Neural crest cell (in vitro differentiated cells): ENCODE measurements at places on chromosomes 2 and 18. TPM values are rescaled to one million over a fixed set of nuclear protein-coding genes. Genes with fewer than 3 reads are reported as not detected.

GRCh38 chr18:22625406-22625805, 207.7 kb upstream of the CTAGE1 start:
- H3K27me3 ChIP-seq = peaks cover 2% of the 10 kb centered on the region
- no peaks in the 10 kb centered on the region for H3K36me3 ChIP-seq
- H3K27ac ChIP-seq = no peak overlapping the region
- DNase-seq = no peak
- H3K4me3 ChIP-seq = no peak overlapping the region
- no peaks in the 10 kb centered on the region for H3K4me1 ChIP-seq

DNA sequence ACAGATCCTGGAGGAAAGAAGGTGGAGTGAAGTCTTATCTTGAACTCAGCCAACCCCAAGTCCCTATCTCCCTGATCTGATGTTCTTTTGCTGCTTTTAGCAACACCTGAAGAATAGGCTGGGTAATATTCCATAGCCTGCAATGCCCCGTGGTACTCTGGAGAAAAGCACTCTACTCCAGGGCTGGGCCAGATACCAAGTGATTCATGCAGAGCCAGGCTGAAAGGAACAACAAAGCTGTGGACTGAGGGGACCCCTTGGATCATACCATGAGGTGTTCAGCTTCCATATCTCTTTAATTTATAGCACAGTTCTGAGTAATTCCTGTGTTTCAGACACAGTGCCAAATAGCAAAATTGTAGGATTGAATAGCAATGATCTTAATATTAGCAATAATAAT, 130.6 kb downstream of the NXPH2 start:
- DNase-seq = no peak
- no peaks in the 10 kb centered on the region for H3K27me3 ChIP-seq
- H3K4me1 ChIP-seq = no peaks in the 10 kb centered on the region
- H3K27ac ChIP-seq = no peak overlapping the region
- no peak overlapping the region for H3K4me3 ChIP-seq
- H3K36me3 ChIP-seq = no peaks in the 10 kb centered on the region

GRCh38 chr2:118058951-118059350, 29.3 kb upstream of the INSIG2 start:
- H3K27ac ChIP-seq = no peak overlapping the region
- no peaks in the 10 kb centered on the region for H3K27me3 ChIP-seq
- no peak for DNase-seq
- no peaks in the 10 kb centered on the region for H3K36me3 ChIP-seq

Gene CCBE1
- 0.18 and 0.33 TPM in 2 replicates for total RNA-seq

Gene POMC
- 0.39 and 0.54 TPM in 2 replicates for total RNA-seq

GRCh38 chr18:80200171-80200931, 47.0 kb downstream of the PARD6G start:
- no peak overlapping the region for H3K4me3 ChIP-seq
- no peaks in the 10 kb centered on the region for H3K27me3 ChIP-seq
- H3K36me3 ChIP-seq = no peaks in the 10 kb centered on the region
- peaks cover 42% of the 10 kb centered on the region for H3K4me1 ChIP-seq
- H3K27ac ChIP-seq = peak overlapping the region; percentile 10

DNA sequence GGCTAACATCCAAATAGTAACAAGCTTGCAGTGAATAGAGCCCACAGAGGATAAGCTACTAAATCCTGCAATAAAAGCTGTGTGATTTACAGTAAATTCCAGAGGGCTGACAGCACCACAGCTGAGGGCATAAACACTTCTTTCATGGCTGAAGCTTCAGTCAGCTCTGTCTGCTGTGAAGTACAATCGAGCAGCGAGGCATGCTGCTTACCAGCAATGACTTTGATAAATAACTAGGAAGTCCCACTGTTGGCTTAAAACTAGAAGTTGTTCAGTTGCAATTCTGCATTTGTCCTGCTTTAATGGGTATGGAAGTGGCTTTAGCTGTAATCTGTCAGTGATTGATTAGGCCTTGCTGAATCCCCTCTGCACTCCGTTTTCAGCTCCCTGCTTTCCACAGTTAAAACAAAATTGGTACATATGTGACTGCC, 65.2 kb upstream of the FIGN start:
- H3K27me3 ChIP-seq = no peaks in the 10 kb centered on the region
- no peaks in the 10 kb centered on the region for H3K36me3 ChIP-seq
- peaks cover 30% of the 10 kb centered on the region for H3K4me1 ChIP-seq
- H3K27ac ChIP-seq = peak overlapping the region; percentile 53
- peak; percentile 2 for DNase-seq

Gene ALK
- total RNA-seq = 2.0 and 2.1 TPM in 2 replicates

- peaks cover 8% of the 10 kb centered on the region for H3K4me1 ChIP-seq
- no peaks in the 10 kb centered on the region for H3K36me3 ChIP-seq
- no peak overlapping the region for H3K27ac ChIP-seq
Observed at GRCh38 chr2:66875941-66876462, 441.1 kb downstream of the MEIS1 start.

DNA sequence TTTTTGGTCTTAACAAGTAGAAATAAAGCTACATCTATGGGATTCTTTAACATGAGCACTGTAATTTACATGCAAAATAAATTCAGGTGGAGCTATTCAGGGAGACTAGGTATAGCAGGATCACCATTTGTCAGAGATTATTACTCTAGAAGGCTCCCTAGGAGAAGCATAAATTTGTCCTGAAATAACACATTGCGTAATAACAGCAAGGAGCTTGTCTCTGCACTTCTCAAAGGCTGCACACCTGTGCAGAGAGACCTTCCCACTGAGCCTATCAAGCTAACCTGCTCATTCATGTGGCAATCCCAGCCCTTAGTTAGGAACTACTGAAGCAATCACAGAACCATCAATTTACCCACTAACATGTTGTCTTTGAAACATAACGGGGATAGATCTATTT, 437.4 kb upstream of the MC4R start:
- H3K27ac ChIP-seq = no peak overlapping the region
- H3K4me1 ChIP-seq = no peaks in the 10 kb centered on the region
- H3K36me3 ChIP-seq = no peaks in the 10 kb centered on the region
- no peak for DNase-seq
- H3K27me3 ChIP-seq = peaks cover 14% of the 10 kb centered on the region

GRCh38 chr18:61333271-61333745, at the start of gene CDH20:
CDH20 (plus strand) TSS chr18:61333430.
- H3K27me3 ChIP-seq = peaks cover 59% of the 10 kb centered on the region
- H3K27ac ChIP-seq = no peak within 1 kb of the TSS
- peak; percentile 33 for DNase-seq

Gene SIX3
- total RNA-seq = not detected in 2 replicates

GRCh38 chr2:159562248-159562647, 54.1 kb downstream of the BAZ2B start:
- no peaks in the 10 kb centered on the region for H3K27me3 ChIP-seq
- no peak overlapping the region for H3K4me3 ChIP-seq
- peaks cover 11% of the 10 kb centered on the region for H3K36me3 ChIP-seq

DNA sequence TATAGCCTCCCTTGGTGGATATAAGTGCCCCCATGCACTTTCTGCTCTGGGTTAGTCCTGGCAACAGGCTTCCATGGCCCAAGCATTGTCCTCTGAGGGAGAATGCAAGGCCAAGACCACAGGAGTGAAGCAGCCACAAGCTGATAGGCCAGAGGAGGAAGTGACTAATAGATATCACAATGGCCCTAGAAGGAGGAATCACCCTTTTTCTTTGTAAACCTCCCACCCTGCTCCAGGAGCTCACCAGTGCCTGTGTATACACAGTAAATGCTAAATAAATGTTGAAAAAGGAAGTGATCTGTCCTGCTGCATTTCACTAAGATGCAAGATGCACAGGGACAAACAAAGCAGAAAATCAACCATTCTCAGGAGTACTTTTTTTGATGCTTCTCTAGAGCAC, 49.7 kb upstream of the ABCA12 start:
- no peaks in the 10 kb centered on the region for H3K27me3 ChIP-seq

DNA sequence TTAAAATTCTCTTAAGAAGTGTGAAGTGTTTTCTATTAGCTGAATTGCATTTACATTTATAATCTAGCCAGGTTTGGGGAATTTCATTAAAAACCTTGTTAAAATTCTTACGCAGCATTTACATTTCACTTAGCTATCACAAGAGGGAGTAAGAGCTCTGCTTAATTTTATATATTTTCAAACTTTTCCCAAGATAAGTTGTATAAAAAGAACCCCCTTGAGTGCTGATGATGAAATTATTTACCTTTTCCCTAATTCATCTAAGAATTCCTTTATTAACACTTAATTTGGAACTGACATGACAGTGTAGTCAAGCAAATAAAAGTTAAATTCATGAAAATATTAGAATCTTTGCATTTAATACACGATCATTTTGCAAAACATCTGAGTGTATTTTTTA, 54.2 kb upstream of the ZSWIM2 start:
- no peaks in the 10 kb centered on the region for H3K4me1 ChIP-seq
- no peaks in the 10 kb centered on the region for H3K36me3 ChIP-seq
- H3K4me3 ChIP-seq = no peak overlapping the region

- peaks cover 22% of the 10 kb centered on the region for H3K4me1 ChIP-seq
- H3K4me3 ChIP-seq = peak within 1 kb of the TSS; percentile 92
- no peaks in the 10 kb centered on the region for H3K36me3 ChIP-seq
- H3K27me3 ChIP-seq = peaks cover 69% of the 10 kb centered on the region
Observed at GRCh38 chr2:224039080-224039769, at the start of gene SERPINE2. SERPINE2 (minus strand) TSS chr2:224039286; CDS start chr2:224001900, 37,386 bp downstream.

Gene SERPINB11
- not detected in 2 replicates for total RNA-seq

GRCh38 chr2:237886685-237887481, 27.5 kb downstream of the RAMP1 start:
- peak overlapping the region; percentile 62 for H3K27ac ChIP-seq
- peaks cover 24% of the 10 kb centered on the region for H3K4me1 ChIP-seq
- DNase-seq = no peak
- H3K27me3 ChIP-seq = no peaks in the 10 kb centered on the region

- H3K36me3 ChIP-seq = no peaks in the 10 kb centered on the region
- H3K4me3 ChIP-seq = no peak overlapping the region
- no peak for DNase-seq
- no peaks in the 10 kb centered on the region for H3K4me1 ChIP-seq
- H3K27ac ChIP-seq = no peak overlapping the region
Observed at GRCh38 chr2:185780890-185781289, 42.3 kb downstream of the FSIP2 start.

- no peak overlapping the region for H3K27ac ChIP-seq
- H3K36me3 ChIP-seq = no peaks in the 10 kb centered on the region
- H3K4me3 ChIP-seq = no peak overlapping the region
- H3K27me3 ChIP-seq = peaks cover 5% of the 10 kb centered on the region
Observed at GRCh38 chr2:177053038-177053437, 159.6 kb upstream of the HNRNPA3 start.

Gene GAL3ST2
- 0.28 TPM in 1 of 2 replicates, not detected in the other for total RNA-seq

GRCh38 chr2:658426-658825, 18.8 kb downstream of the TMEM18 start:
- no peak for DNase-seq
- peak overlapping the region; percentile 43 for H3K27ac ChIP-seq
- H3K4me3 ChIP-seq = no peak overlapping the region
- H3K36me3 ChIP-seq = peaks cover 4% of the 10 kb centered on the region
- H3K27me3 ChIP-seq = peaks cover 17% of the 10 kb centered on the region

Gene ADAM23
- total RNA-seq = 31.2 and 34.0 TPM in 2 replicates

DNA sequence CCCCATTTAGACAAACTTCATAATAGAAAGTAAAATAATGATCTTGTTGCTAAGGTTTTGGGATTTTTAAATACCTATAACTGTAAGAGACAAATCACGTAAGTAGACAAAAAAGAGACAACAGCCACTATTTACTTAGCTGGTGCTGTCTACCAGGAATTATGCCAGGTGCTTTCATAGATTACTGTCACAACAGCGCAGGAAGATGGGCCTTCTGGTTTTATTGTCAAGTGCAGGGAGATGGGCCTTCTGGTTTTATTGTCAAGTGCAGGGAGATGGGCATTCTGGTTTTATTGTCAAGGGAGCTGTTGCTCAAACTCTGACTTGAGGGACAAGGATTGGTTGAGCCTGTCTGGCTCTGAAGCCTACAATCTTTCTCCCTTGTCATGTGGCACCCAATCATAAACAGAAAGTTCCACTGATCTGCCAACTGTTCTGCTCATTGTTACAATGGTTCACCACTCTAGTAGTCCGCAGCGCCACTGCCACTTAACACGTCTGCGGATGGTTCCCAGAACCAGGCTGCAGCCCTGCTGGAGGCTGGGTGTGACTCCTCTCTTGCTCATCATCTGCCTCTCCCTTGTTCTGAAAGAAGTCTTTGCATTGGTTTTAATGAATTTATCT, 95.0 kb downstream of the RNF144A start:
- no peak overlapping the region for H3K4me3 ChIP-seq
- H3K27me3 ChIP-seq = no peaks in the 10 kb centered on the region
- DNase-seq = no peak
- no peaks in the 10 kb centered on the region for H3K36me3 ChIP-seq
- no peak overlapping the region for H3K27ac ChIP-seq

DNA sequence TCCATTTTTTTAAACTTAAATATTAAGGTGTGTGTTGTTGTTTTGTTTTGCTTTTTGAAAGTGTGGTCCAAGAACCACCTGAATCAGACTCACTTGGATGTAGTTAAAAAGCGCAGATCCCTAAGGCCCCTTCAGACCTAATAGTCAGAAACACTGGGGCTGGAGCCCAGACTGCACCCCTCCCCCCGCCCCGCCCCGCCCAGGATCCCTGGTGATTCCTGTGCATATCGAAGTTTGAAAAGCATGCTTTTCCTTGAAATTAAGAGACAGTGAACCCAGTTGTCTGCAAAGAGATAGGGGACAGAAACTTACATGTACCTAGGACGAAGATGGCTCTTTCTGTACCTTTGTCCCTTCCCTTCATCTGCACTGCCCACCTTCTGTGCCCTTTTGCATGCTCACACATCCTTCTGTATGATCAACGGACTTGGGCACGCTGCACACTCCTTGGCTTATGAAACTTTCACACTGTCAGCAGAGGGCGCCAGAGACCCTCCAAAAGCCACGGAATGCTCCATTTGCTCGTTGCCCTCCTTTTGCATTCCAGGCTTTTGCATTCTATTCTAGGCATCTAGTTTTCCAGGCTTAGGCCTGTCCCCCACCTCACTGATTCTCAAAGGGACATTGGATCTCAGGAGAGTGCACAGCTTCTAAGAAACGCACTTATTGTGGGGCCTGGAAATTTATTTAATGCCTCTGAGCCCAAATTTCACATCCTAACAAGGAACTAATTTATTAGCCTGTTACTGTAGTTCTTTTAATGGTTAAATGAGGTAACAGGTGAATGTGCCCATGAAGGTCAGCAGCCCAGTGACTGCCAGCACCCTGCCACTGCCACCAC, 32.8 kb upstream of the SLC14A1 start:
- peaks cover 4% of the 10 kb centered on the region for H3K4me1 ChIP-seq
- DNase-seq = peak; percentile 90
- H3K27me3 ChIP-seq = peaks cover 16% of the 10 kb centered on the region
- H3K36me3 ChIP-seq = peaks cover 3% of the 10 kb centered on the region
- no peak overlapping the region for H3K4me3 ChIP-seq

GRCh38 chr2:43405829-43406228, 179.4 kb upstream of the ZFP36L2 start:
- H3K27me3 ChIP-seq = no peaks in the 10 kb centered on the region
- no peak for DNase-seq
- H3K36me3 ChIP-seq = no peaks in the 10 kb centered on the region
- no peak overlapping the region for H3K4me3 ChIP-seq

DNA sequence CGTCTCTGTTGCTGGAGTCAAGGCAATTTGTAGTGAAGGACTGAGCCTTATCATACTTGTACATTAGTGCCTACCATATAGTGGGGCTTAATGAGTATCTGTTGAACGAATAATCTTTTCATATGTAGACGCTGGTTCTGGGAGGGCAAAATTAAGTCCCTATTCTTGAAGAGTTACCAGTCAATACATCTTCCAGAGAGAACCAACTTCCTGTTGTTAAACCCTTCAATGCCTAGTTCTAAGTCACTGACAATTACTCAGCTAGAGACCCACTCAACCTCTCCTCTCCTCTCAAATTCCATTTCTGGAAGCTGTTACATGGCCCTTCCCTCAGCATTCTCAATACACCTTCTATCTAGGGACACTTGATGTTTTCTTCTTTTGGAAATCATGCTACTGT, 1.1 kb upstream of the MOB4 start:
- H3K27ac ChIP-seq = peak overlapping the region; percentile 99
- H3K36me3 ChIP-seq = peaks cover 3% of the 10 kb centered on the region
- no peak for DNase-seq
- peaks cover 29% of the 10 kb centered on the region for H3K4me1 ChIP-seq
